ENCODE measurements at places on chromosomes 16 and 17. TPM values are rescaled to one million over a fixed set of nuclear protein-coding genes. Genes with fewer than 3 reads are reported as not detected.

The RAB40C gene
- total RNA-seq = 11.3 TPM

The CIITA gene
- not detected for total RNA-seq

The TBC1D3K gene
- not detected for total RNA-seq

The WNT3 gene
- 0.65 TPM for total RNA-seq

The SRCIN1 gene
- total RNA-seq = not detected

The TMED6 gene
- 0.30 TPM for total RNA-seq

The CD79B gene
- total RNA-seq = not detected

The KRT34 gene
- total RNA-seq = 0.89 TPM

The ABCC12 gene
- not detected for total RNA-seq

The TMIGD1 gene
- total RNA-seq = not detected

Data from smooth muscle cell of the umbilical artery (primary cell).